ENCODE measurements at places on chromosomes 7 and 10.
A peak's percentile ranks its signal among the peaks of the same experiment; 100 is the strongest.

DNA sequence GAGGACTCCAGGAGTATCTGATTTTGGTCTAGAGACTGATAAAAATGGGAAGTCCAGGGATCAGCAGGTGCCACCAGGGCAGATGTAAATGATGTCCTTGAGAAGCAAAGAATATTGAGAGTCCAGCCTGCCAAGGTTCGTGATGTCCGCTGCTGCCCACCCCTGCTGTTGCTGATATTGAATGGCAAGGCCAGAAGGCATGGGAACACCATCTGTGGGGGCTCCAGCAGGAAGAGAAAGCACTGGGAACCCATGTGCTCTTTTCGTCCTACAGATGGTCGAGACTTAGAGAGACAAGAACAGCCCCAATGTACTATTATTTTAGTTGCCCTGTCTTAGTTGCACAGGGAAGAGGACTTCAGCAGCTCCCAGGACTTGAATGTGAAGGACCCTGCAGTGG is 363.9 kb downstream of the GALNT17 start:
- DNase-seq, result no peak

DNA sequence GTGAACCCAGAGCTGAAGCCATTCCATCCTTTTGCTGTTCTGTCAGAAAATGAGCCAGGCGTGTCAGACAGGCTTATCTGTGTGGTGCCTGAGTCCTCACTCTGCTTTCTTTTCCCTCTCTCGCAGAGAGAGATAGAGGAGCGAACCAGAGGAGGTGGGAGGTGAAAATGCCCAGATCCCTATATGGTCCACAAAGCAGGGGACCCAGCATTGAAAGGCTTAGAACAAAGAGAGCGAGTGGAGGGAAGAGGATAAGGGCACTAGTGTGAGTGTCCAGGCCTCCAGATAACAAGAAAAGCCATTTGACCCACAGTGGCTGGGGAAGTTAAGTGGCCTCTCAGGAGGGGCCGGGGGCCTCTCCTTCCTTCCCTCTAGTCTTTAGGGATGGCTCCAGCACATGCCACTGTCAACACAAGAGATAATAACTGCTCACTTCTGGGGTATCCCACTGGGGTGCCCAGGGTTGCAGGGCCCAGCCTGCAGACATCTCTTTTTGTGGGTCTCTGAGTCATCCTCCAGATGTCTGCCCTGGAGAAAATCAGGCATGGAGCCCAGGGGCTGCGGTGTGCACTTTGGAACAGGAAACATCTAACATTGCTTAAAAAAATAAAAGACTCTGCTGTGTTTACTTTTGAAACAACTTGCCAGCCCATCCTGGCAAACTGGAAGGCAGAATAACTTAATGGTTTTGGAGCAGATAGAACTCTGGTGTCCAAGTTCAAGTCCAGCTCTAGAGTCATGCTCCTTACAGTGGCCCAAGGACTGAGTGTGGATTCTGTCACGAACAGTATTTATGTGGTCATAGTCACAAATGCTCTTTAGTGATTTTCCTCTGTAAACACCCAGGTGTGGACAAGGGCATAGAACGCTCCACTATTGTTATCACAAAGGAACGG is 189.5 kb downstream of the CXCL12 start:
- DNase-seq, result no peak

DNA sequence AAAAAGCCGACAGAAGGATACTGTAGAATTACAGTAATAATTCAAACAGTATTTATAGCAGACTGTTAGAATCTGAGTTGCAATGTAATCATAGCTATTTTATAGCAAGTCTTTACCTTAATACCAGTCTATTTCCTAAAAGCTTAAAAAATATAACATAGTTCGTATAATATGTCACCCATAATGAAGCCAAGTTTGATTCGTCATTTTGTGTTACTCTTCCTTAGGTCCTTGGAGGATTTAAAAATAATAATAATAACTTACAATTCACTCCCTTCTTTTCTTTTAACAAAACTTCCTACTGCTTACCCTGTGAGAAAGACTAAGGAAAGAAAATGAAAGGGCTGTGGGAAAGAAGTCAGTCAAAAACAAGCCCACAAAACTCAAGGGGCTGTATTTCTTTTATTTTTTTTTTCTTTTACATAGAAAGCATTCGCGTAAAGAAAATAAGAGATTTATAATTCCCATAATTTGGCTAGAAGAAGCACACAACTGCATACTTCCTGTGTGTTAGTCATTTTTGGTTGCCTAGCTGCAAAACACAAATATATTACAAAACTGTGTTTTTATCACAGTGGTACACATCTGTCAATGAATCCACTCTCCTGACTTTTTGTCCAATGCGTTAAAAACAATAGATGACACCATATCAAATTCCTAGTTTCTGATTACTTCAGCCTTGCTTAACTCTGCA is 187.2 kb upstream of the CELF2 start:
- DNase-seq, result no peak

- no peak for DNase-seq
Measured at GRCh38 chr10:121687095-121687813, 89.0 kb upstream of the FGFR2 start.

GRCh38 chr10:86538547-86538946 is 17.0 kb upstream of the WAPL start:
- DNase-seq, result no peak

GRCh38 chr7:108627476-108628051 is 57.9 kb downstream of the DNAJB9 start:
- DNase-seq, result no peak

DNA sequence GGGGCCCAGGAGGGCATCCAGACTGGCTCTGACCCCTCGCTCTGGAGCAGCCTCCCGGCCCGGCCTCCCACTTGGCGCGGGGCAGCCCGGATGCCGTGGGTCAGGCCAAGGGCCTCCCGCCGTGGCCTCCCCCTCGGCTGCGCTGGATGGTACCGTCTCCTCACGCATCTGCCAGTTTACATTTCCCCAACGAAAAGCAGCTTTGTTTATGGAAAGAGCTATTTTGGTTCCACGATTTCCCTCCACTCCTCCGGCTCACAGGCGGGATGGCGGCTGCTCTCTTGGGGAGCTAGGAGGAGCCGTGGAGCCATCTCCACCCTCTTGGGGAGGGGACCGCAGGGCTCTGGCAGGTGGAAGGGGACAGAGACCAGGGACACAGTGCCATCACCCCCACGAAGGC is 93.2 kb upstream of the MYL10 start:
- DNase-seq, result no peak

DNA sequence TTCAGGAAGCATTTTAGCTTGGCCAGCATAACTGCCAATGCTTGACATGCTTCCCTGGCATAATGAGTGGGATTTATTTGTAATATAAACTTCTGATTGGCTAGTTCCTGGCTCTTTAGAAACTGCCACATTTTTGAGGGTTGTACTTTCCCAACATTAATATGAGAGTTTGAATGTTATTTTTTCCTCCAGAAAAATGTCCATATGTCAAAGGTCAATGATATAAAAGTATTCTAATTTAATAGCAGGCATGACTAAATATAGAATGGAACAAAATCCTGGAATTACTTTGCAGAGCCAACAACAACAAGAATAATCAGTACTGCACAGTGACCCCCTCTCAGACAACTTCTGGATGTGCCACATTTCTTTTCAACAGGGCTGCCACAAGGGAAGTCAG is 352.6 kb downstream of the PRPF18 start:
- no peak for DNase-seq

- no peak for DNase-seq
Measured at GRCh38 chr10:53079283-53079682, 306.7 kb upstream of the MBL2 start.

GRCh38 chr10:16853201-16853600 is 36.0 kb upstream of the RSU1 start:
- DNase-seq, result peak; percentile 16

DNA sequence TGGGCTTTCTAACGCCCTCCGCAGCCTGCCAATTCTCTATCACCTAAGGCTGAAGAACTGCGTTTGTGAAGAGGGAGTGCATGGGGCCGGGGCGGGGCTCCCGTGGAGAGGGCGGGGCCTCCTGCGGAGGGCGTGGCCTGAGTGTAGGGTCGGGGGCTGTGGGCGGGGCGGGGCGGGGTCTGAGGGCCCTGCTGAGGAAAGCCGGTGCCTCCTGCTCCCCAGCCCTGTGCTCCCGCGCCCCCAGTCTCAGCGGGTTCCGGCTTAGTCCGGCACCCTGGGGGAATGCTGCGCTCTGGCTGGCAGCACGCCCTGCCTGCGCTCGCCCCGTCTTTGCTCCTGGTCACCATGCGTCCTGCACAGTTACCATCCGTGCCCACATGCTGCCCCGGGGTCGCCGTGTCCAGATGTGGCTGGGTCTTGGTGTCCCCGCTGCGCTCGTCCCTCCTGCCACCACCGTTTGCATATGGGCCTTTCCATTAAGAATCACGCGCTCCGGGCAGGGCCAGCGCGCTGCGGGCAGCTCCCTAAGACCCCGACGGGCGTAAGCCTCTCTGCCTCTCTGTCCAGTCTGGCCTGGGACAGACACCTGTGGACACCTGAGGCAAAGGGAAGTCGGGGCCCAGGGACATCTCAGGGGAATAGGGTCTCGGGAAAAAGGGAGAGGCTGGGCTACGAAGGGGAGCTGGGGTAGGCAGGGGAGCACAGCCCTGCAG is 144.0 kb upstream of the RET start:
- peak; percentile 27 for DNase-seq

GRCh38 chr10:110042181-110042580 is 34.4 kb downstream of the ADD3 start:
- no peak for DNase-seq

- no peak for DNase-seq
Measured at GRCh38 chr7:79740076-79740475, 286.6 kb upstream of the MAGI2 start.

DNA sequence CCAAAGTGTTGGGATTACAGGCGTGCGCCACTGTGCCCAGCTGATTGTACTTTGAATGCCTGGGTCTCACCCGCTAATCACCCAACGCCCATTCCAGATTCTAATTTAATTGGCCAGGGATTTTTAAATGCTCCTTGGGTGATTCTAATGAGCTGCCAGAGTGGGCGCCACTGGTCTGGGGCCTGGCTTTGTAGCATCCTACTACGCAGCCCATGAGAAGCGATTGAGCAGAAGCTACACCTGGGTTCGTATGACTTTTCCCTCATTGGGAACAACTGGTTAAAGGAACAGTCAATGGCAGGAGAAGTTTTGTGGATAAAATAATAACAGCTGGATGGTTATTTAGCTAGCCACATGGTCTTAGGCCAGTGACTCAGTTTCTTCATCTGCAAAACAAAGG is 108.0 kb downstream of the SPAG6 start:
- DNase-seq, result no peak

- DNase-seq, result peak; percentile 63
Measured at GRCh38 chr7:124764847-124765400, 668 bp downstream of the GPR37 start.

DNA sequence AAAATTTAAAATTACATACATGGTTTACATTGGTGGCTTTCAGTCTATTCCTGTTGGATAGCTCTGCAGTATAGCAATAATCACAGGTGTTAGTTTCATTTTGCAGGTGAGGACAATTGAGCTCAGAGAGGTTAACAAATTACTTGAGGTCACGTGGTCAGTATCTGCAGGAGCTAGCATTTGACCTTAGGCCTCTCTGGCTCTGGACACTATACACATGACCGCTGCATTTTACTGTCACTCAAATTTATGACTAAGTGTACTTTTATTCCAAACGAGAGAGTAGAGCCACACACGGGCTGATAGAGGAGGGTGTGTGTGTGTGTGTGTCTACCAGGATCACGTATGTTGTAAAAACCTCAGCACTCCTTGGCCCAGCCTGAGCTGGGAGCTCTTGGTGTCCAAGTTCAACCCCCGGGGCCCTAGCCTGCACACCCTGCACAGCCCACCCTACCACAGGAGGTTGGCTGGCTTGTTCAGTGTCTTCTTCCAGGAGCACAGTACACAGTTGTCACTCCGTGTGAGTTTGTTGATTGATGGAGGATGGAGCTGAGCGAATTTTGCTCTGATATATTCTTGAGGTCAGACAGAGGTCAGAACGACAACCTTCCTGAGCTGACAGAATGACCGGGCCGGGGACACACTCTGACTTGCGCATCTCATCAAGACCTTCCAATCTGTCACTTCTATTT is 272.7 kb downstream of the GFRA1 start:
- DNase-seq, result no peak

- DNase-seq, result no peak
Measured at GRCh38 chr7:123972045-123972444, 47.0 kb downstream of the SPAM1 start.

GRCh38 chr10:43749145-43749576 is 100.5 kb upstream of the ZNF32 start:
- no peak for DNase-seq

DNA sequence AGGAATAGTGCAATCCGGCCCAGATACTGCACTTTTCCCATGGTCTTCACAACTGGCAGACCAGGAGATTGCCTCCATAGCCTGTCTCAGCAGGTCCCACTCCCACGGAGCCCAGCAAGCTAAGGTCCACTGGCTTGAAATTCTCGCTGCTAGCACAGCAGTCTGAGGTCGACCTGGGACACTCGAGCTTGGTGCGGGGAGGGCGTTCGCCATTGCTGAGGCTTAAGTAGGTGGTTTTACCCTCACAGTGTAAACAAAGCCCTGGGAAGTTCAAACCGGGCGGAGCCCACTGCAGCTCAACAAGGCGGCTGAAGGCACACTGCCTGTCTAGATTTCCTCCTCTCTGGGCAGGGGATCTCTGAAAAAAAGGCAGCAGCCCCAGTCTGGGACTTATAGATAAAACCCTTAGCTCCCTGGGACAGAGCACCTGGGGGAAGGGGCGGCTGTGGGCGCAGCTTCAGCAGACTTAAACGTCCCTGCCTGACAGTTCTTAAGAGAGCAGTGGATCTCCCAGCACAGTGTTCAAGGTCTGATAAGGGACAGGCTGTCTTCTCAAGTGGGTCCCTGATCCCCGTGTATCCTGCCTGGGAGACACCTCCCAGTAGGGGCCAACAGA is 293.5 kb upstream of the GALNT17 start:
- no peak for DNase-seq

- no peak for DNase-seq
Measured at GRCh38 chr10:36023939-36024338, 381.8 kb upstream of the FZD8 start.

- DNase-seq, result peak; percentile 12
Measured at GRCh38 chr7:34430456-34430855, 227.6 kb upstream of the NPSR1 start.

DNA sequence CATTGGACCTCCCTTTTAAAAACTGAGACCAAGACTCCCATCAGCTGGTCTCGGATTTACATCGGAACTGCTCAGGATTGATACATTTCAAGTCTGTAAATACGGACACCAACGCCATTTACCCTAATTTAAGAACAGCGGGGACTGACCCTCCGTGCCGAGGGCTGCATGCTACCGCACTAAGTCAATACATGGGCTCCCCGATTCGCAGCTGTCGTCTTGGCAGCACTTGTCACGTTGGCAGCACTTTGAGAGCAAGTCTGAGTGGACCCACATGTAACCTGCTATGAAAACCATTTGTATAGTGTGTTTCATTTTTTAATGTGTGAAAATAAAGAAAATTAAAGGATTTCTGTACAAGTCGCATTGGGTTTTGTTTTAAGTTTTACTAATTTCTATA is 83.4 kb downstream of the EZH2 start:
- no peak for DNase-seq

- DNase-seq, result no peak
Measured at GRCh38 chr10:117540640-117541404, 1.7 kb upstream of the EMX2 start.
